ENCODE measurements at places on chromosomes 16 and 17.
A peak's percentile ranks its signal among the peaks of the same experiment; 100 is the strongest.

DNA sequence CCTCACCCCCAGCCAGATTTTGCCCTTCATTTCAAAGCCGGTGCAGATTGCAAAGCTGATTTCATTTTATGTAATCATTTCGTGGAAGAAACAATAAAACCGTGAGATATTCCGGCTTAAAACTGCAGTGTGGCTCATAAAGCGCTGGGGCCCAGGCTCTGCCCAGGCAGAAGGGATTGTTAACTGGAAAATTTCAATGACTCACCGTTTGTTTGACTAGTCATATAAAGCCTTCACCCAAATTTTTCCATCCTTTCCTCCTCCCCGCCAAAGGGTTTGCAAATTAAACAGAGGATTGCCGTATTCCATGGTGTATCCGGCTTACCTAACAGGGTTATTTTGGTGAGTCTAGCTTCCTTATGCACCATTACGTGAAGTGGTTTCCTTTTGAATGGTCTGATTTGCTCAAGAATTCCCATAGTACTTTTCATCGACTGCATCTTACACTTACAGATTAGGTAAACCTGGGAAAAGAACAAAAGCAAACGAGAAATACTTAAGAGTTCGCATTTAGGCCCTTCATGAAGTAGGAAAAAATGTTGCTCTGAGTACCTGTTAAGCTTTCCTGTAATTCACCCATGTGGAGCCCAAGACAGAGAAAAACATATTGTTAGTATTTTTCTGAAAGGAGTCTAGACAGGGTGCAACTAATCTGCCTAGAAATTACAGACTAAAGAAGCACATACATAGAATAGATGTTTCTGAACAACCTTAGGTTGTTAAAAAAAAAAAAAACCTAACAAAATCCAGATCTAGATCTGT lies 949 bp upstream of the GSPT1 start:
- peak; percentile 9 for DNase-seq

- DNase-seq, result no peak
Observed at GRCh38 chr17:48317732-48318131, 112.3 kb downstream of the SKAP1 start.

GRCh38 chr16:7637446-7637845 lies 304.8 kb downstream of the RBFOX1 start:
- no peak for DNase-seq

DNA sequence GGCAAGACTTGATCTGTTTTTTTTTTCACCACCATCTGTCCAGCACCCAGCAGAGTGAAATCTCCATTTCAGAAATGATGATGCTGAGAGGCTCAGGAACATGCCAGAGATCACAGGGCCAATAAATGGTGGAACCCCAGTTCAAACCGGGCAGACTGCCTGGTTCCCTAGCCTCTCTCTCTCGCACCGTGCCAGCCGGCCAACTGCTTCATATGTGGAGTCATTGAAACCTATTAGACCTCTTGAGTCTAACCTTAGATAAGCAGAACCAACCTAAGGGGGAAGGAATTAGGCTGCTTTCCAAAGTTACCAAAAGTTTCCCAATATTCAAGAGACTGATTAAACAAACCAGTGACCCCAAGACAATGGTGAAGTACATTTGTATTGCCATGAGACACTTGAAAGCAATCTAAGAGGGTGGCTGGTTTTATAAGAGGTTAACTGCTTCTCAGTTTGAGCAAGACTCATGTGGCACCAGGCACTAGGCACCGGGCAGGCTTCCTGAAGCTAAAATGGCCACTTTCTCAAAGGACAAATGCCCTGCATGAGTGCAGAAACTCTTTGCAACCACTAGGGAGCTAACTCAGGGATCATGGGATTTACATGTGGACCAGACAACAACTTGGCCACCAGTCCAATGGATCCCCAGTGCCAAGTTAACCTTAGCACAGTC lies 18.4 kb downstream of the TOX3 start:
- DNase-seq, result no peak

- no peak for DNase-seq
Observed at GRCh38 chr17:64067657-64068056, 47.2 kb upstream of the ICAM2 start.

GRCh38 chr16:6897876-6898485 lies 434.7 kb upstream of the RBFOX1 start:
- no peak for DNase-seq

DNA sequence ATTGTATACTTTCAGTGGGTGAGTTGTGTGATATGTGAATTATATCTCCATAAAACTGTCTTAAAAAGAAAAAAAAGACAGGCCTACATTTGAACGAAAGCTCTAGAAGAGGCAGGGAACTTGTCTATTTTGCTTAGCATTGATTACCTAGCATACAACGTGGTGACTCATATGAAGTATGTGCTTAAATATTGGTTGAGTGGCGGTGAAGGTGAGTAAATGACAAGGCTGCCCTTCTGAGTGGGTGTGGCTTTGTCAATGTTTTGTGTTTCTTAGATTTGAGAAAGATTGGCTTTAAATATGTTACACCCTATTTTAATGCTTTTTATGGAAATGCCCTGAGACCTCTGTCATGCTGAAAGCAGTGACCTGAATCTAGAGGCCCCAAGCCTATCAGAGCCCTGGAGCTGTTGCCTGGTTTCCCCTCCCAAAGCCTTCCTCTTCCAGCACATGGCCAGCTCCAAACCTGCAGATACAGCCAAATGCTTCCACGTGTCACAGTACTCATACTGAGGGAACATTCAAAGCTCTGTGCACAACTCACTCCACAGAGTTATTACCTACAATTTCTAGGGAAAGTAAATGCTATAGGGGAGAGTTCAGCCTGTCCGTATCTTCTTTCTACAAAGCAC lies 260.0 kb downstream of the PHKB start:
- no peak for DNase-seq

GRCh38 chr16:57679767-57680482 lies 11.8 kb downstream of the ADGRG3 start:
- no peak for DNase-seq

- no peak for DNase-seq
Observed at GRCh38 chr16:68374961-68375660, 64.3 kb downstream of the PRMT7 start.

DNA sequence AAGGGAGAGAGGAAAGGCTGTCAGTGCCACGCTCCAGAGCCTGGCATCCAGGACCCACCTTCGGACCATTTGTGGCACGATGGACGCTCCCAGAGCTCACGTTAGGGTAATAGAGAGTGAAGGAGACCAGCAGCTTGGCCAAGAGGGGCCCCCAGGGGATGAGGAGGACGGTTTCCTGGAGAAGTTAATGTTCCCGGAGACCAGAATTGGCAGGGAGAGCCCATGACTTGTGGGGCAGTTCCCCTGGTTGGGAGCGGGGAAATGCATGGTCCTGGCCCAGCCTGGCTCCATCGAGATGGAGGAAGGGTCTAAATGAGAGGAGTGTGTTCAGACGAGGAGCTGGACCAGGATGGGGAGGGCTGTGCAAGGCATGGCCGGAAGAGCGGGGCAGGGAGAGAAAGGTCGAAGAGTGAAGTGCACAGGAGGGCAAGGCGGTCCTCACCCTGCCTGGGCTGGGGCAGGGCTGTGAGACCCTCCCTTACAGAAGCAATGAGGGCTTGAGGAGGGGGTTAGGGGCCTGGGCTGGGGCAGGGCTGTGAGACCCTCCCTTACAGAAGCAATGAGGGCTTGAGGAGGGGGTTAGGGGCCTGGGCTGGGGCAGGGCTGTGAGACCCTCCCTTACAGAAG lies 2.9 kb upstream of the HIC1 start:
- no peak for DNase-seq

- no peak for DNase-seq
Observed at GRCh38 chr17:7885367-7886226, 3.0 kb upstream of the CHD3 start.

DNA sequence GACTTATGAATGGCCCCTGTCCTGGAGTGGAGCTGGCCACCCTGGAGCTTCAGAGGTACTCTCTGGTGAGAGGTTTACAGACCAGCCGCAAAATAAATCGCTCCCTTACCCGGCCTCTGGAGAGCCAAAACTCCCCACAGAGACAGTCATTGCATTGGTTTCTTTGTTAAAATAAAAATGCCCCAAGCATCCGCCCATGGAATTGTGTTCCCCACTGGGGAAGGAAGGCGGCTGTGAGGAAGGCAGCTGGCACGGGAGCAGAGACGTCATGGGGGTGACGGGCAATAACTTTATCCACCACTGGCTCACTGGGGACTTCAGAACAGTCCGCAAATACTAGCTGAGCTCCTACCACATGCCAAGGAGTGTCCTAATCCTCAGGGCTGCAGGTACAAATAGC lies 266.2 kb upstream of the FOXF1 start:
- no peak for DNase-seq

GRCh38 chr16:65559846-65560245 lies 438.0 kb upstream of the CDH11 start:
- no peak for DNase-seq

DNA sequence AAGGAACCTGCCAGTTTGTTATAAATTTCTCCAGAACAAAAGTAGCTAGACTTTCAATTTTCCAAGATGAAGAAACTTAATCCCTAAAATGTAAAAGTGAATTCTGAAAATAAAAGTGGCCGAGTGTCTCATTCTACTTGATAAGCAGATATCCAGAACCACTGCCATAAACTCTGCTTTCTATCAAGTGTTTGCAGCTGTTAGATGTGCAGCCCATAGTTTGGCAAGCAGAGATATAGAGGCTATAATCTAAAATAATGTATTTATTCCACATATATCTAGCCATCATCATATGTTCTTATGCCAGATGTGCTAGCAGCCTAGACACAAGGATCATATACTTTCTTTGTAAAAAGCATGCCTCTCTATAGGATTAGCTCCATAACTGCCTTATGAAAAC lies 14.7 kb upstream of the FBXL20 start:
- no peak for DNase-seq

DNA sequence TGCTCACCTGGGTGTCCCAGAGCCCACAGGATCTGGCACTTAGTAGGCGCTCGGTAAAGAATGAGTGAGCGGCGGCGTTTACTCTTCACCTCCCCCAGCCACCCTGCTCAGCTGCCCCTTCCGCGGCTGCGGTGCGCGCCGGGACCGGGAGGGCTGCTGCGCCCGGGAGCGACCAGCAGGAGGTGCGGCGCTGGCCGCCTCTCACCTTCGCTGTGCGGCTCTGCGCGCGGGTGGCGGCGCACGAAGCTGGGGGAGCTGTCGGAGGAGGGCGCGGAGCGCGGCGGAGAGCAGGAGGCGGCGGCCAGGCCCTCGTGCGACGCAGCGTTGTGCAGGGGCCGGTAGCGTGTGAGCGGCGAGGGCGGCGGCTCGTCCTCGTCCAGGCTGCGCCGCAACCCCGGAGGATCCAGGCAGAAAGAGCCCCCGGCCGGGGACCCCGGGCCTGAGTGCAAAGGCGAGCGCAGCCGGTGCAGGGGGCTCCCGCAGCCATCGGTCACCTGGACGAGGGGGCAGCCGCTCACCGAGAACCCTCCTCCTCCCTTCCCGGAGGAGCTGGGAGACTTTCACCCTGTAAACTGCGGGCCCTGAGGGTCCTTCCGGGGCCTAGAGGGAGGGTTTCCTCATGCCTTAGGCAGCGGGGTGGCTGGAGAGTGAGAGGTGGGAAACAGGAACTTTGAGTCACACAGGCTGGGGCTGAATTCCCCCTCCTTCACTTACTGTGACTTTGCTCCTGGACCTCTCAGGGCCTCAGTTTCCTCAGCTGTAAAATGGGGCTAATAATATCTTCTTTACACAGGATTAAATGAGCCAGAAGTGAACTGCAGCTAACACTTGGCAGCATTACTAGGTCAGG lies 12.5 kb downstream of the SAMD14 start:
- DNase-seq, result peak; percentile 57

- DNase-seq, result no peak
Observed at GRCh38 chr17:8740486-8740885, 4.2 kb downstream of the CCDC42 start.

- no peak for DNase-seq
Observed at GRCh38 chr17:42179911-42180410, 981 bp downstream of the KCNH4 start.

DNA sequence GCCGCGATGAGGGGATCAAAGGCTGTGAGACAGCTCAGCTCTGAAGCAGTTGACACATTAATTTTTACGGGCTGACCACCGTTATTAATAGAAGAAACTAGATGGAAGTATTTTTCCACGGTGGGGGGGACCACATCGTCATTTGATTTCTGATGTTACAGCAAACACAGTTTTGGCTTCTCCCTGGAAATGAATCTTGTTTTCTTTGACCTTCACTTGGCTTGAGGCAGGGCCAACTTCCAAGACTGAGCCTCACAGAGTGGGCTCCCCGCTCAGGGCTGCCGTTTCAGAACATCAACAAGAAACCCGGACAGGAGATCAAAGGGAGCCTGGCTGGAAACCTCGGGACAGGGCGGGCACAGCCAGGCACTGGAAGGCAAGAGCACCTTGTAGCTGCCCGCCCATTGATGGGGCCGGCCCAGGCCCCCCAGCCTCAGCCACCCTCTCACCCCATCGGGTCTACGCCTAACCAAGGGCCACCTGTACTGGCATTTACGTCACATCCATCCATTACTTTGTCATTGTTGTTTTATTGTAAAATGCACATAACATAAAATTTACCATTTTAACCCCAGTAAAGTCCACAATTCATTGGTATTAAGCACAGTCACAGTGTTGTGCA lies 124.6 kb downstream of the C16orf95 start:
- DNase-seq, result no peak

DNA sequence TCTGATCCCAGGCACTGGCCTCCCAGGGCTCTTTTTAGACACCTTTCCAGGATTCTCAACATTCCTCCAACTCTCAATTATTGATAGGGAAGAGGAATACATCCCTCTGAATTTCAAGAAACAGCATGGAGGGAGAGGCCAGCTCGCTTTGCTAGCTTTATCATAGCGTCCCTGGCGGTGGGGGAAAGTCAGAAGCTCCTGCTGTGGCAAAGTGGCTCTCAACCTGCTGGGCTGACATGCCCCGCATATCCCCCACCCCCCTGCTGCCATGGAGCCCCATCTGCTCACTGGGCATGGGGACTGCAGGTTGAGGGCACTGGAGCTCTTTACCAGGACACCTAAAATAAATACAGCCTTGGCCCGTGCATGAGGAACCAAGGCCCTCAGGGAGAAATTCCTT lies 140.3 kb downstream of the SLC39A11 start:
- no peak for DNase-seq

- DNase-seq, result no peak
Observed at GRCh38 chr17:81925860-81926450, 1.6 kb downstream of the MAFG start.
